ENCODE measurements at places on chromosomes 4 and X. TPM values are rescaled to one million over a fixed set of nuclear protein-coding genes. Genes with fewer than 3 reads are reported as not detected.

ETDB gene
- not detected for total RNA-seq

TRIM61 gene
- total RNA-seq: not detected

STS gene
- total RNA-seq: 6.4 TPM

CSN2 gene
- not detected for total RNA-seq

FAM149A gene
- 9.8 TPM for total RNA-seq

EFHC2 gene
- 3.2 TPM for total RNA-seq

RAB33A gene
- 0.98 TPM for total RNA-seq

GPR119 gene
- total RNA-seq: not detected

TCP11X2 gene
- total RNA-seq: not detected

GRCh38 chrX:15413101-15413500 is 28.9 kb upstream of the VEGFD start:
- H3K4me3 ChIP-seq: no peak overlapping the region
- H3K36me3 ChIP-seq: no peaks in the 10 kb centered on the region
- no peaks in the 10 kb centered on the region for H3K4me1 ChIP-seq
- H3K27ac ChIP-seq: no peak overlapping the region

DNA sequence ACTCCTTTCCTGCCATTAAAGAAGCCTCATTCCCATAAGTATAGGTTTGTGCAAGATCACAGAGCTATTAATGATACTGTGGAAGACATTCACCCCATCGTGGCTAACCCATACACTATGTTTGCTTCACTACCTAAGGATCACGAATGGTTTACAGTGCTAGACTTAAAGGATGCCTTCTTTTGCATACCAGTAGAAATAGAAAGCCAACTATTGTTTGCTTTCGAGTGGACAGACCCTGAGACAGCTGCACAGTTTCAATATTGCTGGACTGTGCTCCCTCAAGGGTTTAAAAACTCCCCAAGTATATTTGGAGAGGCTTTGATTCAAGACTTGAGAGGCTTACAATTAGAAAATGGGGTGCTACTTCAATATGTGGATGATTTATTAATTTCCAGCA is 16.0 kb upstream of the PAPSS1 start:
- no peak overlapping the region for H3K27ac ChIP-seq
- H3K36me3 ChIP-seq: no peaks in the 10 kb centered on the region
- peaks cover 23% of the 10 kb centered on the region for H3K4me1 ChIP-seq
- H3K4me3 ChIP-seq: no peak overlapping the region
- DNase-seq: no peak
- no peaks in the 10 kb centered on the region for H3K27me3 ChIP-seq

DNA sequence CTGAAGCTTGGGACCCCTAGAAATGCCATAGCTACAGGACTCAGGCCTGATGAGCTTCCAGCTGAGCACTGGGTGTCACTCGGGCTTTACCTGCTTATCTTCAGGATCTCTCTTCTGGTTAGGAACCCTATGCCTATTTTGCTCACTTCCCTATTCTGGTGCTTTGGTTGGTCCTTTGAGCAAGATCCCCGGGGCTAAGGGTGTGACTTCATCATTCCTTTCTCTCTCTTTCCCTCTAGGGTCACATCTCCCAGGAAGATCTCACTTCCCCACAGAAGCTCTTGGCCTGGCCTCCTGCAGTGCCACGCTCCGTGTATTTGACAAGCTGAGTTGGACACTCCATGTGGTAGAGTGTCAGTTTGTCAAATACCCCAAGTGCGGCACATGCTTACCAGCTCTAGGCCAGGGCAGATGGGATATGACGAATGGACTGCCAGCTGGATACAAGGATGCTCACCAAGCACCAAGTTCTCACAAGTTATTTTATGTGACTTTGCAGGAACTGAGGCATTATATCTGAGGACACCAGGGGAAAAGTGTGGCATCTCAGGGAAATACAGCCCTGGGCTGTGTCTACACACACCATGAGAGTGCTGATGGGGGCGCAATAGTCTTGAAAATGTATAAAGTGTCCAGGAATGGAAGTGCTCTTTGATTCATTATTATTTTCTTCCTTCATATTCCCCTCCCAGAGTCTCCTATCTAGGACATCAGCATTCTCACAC is 21.1 kb downstream of the VSIG4 start:
- H3K4me1 ChIP-seq: no peaks in the 10 kb centered on the region
- H3K4me3 ChIP-seq: no peak overlapping the region
- no peaks in the 10 kb centered on the region for H3K36me3 ChIP-seq

DNA sequence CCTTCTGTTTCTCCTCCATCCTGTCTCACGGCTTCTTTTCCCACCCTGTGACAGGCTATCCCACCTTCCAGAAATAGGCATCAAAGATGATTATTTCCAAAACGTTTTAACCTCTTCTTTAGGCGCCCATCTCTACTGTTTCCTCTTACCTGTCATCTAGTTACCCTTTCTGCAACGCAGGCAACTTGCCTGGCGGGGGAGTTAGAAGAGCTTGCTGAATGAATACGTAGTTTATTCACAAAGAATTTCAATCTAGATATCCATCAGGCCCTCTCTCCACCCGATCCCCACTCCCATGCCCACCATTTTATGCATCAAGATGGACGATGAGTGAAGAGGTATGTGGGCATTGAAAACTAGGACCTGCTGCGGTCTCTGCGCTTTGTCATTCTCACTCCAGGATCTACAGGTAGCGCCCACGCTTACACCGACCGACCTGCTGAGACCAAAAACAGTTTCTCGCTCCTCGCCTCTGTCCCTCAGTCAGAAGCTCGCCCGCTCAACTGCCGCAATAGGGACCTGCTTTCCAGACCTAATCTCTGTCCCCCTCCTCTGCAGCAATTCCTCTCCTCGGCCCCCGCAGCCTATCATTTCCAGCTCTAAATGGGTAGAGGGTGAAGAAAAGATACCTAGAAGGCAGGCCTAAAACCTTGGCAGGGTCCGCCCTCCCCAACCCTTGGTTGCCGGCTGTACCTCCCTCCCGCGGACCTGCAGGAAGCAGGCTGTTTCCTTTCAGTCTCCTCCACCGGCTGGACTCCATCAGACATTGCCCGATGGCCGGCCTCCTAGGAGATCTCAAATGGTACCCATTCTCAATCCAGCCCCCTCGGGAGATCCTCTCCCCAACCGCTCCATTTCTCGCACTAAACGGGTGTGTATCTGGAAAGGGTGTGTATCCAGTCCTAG is 624 bp downstream of the BEX5 start:
- H3K27ac ChIP-seq: peak overlapping the region; percentile 48
- DNase-seq: no peak
- H3K36me3 ChIP-seq: no peaks in the 10 kb centered on the region
- H3K4me1 ChIP-seq: no peaks in the 10 kb centered on the region
- peak overlapping the region; percentile 45 for H3K4me3 ChIP-seq

DNA sequence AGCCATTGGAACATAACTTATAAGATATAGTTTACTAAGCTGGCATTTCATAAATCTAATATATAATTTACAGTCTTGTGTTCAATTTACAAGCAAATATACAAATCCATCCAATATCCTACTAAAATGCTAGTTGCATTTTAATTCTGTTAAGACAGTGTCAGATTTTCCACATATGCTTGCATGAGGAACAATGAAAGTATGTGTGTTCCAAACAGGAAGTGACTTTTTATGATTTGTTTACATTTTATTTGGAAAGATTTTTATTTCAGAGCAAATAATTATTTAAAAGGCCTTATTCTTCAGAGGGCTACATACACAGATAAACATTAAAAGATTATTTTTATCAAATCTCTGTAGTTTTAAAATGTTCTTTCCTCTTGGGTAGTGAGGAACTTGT is 130.1 kb downstream of the KLHL34 start:
- no peak overlapping the region for H3K27ac ChIP-seq
- H3K36me3 ChIP-seq: no peaks in the 10 kb centered on the region
- H3K4me3 ChIP-seq: no peak overlapping the region
- H3K4me1 ChIP-seq: no peaks in the 10 kb centered on the region
- no peaks in the 10 kb centered on the region for H3K27me3 ChIP-seq

- H3K27ac ChIP-seq: no peak overlapping the region
- no peaks in the 10 kb centered on the region for H3K27me3 ChIP-seq
- H3K36me3 ChIP-seq: peaks cover 51% of the 10 kb centered on the region
- H3K4me1 ChIP-seq: no peaks in the 10 kb centered on the region
- DNase-seq: no peak
These were observed 32.1 kb upstream of the CPLX1 start for GRCh38 chr4:858041-858481.

- H3K27ac ChIP-seq: no peak overlapping the region
- no peak overlapping the region for H3K4me3 ChIP-seq
- DNase-seq: no peak
- H3K36me3 ChIP-seq: no peaks in the 10 kb centered on the region
These were observed 78.0 kb downstream of the GUCY2F start for GRCh38 chrX:109403922-109404321.

DNA sequence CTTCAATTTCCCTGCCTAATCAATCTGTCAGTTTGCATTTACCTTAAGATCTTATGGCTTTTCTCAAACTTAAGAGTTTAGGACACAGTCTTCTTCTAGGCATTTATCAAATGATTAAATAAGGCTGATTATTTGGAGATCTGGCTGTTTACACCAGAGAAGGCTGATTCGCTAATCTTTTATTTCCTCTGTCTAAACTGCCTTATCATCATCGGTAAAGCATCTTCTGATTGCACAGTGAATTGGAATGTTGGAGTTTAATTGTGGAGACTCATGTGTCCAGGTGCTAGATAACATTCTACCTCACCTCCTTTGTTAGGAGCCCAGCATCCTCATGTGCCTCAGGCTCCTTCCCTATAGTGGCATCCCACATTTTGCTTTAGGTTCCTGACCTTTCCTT is 100.3 kb upstream of the DDIT4L start:
- no peak overlapping the region for H3K4me3 ChIP-seq
- no peaks in the 10 kb centered on the region for H3K27me3 ChIP-seq
- no peak for DNase-seq
- no peak overlapping the region for H3K27ac ChIP-seq
- H3K36me3 ChIP-seq: no peaks in the 10 kb centered on the region

- no peaks in the 10 kb centered on the region for H3K27me3 ChIP-seq
- H3K4me3 ChIP-seq: no peak overlapping the region
- no peak overlapping the region for H3K27ac ChIP-seq
- no peaks in the 10 kb centered on the region for H3K36me3 ChIP-seq
- no peaks in the 10 kb centered on the region for H3K4me1 ChIP-seq
- DNase-seq: no peak
These were observed 60.9 kb downstream of the UGT8 start for GRCh38 chr4:114659386-114660008.

DNA sequence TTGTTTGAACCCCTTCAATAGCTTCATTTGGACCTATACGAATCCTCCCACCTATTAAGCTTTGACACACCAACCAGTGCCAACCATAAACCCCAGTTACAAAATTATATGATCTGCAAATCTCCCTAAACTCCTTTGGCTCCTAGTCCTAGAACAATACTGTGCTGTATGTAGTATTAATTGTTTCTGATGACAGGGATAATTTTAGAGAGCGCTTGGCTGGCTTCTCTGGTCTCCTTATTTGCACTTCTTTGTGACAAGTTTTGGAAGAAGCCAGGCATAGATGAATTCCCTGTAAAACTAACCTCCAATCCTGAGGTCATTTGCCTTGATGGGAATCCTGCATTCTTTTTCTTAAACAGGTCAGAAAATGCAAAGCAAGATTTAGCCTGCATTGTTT is 433.0 kb downstream of the PPARGC1A start:
- H3K27me3 ChIP-seq: no peaks in the 10 kb centered on the region
- no peak for DNase-seq
- H3K27ac ChIP-seq: no peak overlapping the region
- H3K36me3 ChIP-seq: no peaks in the 10 kb centered on the region
- no peak overlapping the region for H3K4me3 ChIP-seq
- no peaks in the 10 kb centered on the region for H3K4me1 ChIP-seq

DNA sequence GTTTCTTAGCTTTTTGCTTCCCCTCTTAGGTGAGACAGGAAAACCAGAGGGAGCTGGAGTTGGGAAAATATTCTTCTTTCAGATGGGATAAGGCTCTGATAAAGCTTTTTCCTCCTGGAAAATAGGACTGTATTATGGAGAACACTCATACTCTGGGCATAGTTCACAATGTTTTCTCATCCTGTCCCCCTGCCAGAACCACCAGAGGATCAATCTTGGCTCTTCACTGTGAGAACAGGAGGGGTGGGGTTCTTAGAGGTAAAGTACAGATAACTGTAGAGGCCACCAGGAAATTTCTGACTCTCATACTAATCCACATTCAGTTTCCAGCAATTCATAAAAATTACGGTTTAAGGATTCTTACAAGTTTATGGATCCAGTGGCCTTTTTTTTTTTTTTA is 661.8 kb upstream of the MAGEB2 start:
- no peak overlapping the region for H3K27ac ChIP-seq
- no peaks in the 10 kb centered on the region for H3K27me3 ChIP-seq
- no peaks in the 10 kb centered on the region for H3K4me1 ChIP-seq
- no peak overlapping the region for H3K4me3 ChIP-seq
- DNase-seq: no peak

- no peak overlapping the region for H3K27ac ChIP-seq
- no peaks in the 10 kb centered on the region for H3K27me3 ChIP-seq
- H3K4me1 ChIP-seq: no peaks in the 10 kb centered on the region
- no peak for DNase-seq
- no peaks in the 10 kb centered on the region for H3K36me3 ChIP-seq
These were observed 116.4 kb downstream of the TSPAN5 start for GRCh38 chr4:98542011-98542410.

DNA sequence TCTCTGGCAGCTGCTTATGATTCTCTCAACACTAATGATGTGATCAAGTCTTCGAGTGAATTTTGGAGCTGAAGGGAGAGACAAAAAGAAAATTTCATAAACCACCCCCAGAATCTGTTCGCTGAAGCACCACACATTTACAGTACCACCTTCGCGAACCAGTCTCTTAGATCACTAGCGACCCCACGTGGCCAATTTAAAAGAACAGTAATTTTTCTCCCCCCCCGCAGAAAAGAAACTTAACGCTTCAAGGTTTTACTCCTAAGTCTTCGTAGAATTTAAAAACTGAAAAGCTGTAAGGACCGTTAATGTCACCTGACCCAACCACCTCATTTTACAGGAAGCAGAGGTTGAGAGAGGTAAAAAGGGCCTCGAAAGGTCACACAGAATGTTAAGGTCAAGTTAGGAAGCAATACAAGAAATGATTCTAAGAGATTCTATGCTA is 187.5 kb downstream of the QDPR start:
- peaks cover 22% of the 10 kb centered on the region for H3K4me1 ChIP-seq
- no peaks in the 10 kb centered on the region for H3K36me3 ChIP-seq
- no peak for DNase-seq
